ENCODE measurements at places on chromosomes 16 and 17.

DNA sequence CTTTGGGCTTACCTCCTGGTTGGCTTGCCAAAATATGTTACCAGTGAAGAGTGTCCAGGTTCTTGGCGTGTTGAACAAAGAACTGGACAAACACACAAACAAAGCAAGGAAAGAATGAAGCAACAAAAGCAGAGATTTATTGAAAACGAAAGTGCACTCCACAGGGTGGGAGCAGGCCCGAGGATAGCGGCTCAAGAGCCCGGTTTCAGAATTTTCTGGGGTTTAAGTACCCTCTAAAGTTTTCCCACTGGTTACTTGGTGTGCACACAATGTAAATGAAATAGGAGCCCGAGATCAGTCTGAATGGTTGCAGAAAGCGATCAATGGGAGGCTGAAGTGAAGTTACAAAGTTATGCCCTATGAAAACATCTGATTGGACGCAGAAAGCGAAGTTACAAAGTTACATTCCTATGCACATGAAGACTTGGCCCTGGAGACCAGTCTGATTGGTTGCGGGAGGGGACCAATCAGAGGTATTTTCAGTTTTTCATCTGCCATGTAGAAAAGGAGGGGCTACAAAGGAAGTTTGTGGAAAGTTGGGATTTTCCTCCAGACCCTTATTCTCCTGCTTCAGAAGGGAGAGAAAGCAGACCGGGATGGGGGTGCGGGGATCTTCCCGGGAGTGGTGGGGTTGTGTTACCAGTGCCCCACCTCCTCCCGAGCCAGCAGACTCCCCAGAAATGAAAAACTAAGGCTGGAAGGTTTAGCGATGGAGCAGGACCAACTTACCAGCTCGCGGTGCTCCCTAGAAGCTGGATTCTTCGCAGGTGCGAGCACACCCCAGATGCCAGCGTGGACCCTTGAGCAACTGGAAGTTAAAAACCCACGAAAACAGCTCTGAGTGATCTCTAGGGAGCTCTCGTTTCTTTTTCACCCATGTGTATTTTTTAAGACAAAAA is at the start of gene SLFN12:
SLFN12 (minus strand) TSS at position 325 of the 899 bp plus-strand sequence. CDS start 9,472 bp downstream, outside the sequence.
- no peak for DNase-seq

DNA sequence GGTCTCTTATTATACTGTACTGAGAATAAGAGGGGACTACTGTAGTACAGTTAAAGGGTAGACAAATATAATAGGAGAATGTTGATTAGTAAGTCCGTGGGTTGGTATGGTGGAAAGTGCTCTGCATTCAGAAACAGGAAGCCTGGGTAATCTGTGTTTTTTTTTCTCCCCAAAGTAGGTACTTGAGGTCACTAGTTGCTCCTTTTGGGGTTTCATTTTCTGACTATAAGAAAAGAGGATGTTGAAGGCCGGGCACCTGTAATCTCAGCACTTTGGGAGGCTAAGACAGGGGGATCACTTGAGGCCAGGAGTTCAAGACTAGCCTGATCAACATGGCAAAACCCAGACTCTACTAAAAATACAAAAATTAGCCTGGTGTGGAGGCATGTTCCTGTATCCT is 42.0 kb upstream of the MMD start:
- no peak for DNase-seq

DNA sequence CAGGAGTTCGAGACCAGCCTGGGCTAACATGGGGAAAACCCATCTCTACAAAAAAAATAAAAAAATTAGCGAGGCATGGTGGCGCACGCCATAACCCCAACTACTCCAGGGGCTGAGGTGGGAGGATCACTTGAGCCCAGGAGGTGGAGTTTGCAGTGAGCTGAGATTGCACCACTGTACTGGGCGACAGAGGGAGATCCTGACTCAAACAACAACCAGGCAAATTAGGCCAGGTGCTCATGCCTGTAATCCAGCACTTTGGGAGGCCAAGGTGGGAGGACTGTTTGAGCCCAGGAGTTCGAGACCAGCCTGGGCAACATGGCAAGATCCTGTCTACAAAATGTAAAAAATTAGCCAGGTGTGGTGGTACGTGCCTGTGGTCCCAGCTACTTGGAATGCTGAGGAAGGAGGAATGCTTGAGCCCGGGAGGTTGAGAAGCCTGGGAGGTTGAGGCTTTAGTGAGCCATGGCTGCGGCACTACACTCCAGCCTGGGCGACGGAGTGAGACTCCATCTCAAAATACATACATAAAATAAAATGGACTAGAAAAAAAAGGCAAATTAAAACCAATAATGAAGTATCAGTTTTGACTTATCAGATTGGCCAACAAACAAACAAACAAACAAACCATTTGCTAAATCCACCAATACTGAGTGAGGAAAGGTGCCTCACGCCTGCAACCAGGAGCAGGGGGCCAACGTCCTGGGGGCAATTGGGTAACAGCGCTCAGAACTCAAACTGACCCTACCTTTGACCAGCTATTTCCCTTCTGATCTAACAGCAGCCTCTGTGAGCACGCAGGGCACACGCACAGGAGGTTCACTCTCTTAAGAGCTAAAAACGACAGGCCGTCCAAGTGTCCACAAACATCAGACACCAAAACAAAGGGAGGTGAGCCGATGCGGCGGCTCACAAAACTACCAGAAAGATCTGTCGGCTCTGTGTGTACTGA is 19.4 kb upstream of the FASN start:
- DNase-seq, result no peak

DNA sequence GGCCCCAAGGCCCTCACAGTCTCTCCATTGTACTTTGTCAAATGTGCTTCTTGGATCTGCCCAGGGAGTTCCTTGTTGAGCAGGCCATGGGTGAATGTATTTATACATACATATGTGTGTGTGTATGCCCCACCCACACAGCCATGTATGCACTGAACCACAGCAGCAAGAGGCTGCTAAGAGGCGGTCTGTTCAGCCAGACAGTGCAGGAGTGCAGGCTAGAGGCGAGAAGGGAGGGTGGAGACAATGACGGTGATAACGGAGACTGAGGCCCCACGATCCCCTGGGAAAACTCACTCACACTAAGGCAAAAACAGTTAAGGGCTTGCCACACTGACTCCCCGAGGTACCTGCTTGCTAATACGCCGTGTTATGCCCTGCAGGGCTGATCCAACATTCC is 151.0 kb upstream of the CDC42EP4 start:
- peak; percentile 68 for DNase-seq

DNA sequence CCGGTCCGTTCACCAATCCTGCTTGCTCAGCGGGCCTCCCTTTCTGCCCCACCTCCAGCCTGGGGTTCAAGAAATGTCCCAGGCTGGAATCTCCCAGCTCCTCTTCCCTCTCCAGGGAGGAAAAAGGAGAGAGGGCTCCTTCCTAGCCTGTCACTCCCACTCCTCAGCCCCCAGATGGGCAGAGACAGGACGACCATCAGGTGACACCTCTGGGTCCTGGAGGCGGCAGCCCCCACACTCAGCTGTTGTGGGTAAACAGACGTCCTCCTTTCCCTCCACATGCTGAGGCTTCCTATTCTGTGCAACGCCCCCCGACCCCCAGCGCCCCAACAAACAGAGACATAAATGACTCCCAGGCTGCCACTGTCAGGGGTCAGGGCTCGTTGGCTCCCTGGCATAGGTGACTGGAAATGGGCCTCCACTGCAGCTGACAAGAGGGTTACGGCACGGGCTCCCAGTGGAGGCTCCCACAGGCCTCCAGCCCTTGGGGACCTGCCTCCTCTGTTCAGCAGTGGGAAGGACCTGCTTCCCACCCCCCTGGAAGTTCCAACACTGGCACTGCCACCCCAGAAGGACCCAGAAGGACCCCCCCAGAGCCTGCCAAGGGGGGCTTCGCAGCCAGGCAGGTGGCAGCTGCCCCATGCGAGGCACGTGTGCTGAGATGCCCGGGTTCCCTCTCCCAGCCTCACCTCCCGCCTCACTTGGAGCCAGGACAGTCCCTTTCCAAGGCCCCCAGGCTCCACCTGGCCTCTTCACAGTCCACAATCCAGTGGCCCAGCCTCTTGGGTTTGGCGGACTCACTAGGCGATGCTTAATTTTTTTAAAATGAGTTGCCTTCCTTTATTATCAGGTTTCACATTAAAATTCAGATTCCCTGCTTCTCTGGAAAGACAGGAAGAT is 232.3 kb downstream of the KATNIP start:
- DNase-seq, result no peak

- no peak for DNase-seq
Observed at GRCh38 chr17:27551701-27552248, 79.2 kb upstream of the LGALS9 start.

- no peak for DNase-seq
Observed at GRCh38 chr17:20996724-20997615, 45.8 kb downstream of the USP22 start.

DNA sequence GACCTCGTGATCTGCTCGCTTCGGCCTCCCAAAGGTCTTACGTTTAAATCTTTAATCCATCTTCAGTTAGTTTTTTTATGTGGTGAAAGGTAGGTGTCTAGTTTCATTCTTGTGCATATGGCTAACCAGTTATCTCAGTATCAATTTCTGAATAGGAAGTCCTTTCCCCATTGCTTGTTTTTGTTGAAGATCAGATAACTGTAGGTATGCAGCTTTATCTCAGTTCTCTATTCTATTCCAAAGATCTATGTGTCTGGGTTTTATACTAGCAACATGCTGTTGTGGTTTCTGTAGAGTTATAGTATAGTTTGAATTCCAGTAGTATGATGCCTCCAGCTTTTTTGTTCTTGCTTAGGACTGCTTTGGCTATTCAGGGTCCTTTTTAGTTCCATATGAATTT is 65.2 kb downstream of the TNFRSF13B start:
- DNase-seq, result no peak

DNA sequence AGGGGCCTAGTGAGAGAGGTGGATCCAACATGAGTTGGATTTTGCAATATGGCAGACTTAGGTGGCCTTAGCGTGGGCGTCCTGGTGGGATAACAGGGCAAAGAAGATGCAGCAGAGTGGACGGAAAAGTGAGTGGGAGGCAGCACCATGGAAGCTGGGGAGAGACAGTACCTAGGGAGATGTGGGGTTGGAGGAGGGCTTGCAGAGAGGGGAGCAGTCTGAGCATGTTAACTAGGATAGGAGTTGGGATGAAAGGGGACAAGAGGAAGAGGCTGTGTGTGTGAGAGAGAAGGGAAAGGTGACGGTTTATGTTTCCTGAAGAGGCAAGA is 120.1 kb downstream of the NTN1 start:
- DNase-seq, result no peak

DNA sequence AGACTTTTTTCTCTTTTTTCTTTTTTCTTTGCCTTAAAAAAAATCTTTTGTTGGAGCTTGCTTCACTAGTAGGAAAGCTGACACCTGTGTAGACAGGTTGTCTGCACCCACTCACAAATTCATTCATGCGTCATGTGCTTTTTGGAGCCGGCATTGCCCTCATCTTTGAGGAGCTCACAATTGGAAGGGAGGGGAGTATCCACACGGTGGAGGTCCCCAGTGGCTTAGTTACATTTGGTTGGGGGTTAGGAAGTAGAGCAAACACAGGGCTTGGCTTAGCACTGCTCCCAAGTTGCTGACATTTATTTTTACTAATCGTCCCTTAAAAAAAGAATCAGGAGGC is 18.7 kb upstream of the MEIOB start:
- peak; percentile 30 for DNase-seq

GRCh38 chr16:54649876-54650275 is 280.8 kb upstream of the IRX5 start:
- DNase-seq, result peak; percentile 69

DNA sequence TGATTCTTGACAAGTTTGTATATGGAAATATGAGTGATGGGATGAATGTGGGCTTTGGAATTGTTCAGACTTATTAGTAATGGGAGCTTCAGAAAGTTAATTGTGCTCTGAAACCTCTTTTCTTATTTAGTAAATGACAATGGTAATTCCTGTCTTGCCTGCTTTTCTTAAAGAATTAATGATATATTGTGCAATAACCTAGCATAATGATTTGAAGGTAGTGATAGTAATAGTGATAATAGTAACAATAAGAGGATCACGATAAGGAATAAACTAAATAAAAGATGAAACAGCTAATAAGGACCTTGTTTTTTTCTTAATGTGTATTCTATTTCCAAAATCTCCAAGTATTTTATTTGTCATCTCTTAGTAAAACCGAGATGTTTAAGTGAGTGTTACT is 245.0 kb upstream of the CPHXL start:
- no peak for DNase-seq

DNA sequence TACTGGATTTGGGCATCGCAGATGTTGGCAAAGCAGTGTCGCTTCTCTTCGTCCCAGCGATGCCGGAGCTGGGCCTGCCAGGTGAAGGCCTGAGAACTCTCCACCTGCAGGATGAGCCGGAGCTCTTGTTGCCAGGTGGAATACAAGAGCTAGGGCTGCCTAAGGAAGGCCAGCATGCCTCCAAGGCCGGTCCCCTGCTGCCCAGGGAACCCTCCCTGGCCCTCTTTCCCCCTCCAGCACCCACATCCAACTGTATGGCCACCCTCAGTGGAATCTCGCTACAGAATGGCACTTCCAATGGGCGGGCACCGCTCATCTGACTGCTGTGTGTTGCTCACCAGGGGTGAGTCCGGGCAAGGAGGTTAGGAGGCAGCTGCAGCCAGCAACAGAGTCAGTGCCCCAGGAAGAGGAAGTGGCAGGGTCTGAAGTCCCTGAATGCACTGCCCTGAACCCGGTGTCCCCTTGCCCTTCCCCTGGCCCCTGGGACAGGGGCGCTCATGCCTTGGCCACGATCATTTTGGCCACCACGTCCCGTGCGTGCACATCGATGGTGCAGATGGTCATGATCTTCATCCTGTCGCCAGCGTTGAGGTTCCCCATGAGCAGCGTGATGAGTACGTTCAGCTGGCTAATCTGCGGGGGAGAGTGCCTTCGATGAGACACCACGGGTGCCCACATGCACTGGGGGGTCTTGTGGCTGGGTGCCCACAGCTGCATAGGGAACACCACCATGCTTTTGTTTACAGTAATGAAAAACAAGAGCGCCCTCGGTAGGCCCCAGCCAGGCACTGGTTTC is 75.8 kb downstream of the DNAH17 start:
- DNase-seq, result no peak

GRCh38 chr16:81738783-81739496 is 40.2 kb upstream of the PLCG2 start:
- DNase-seq, result no peak

DNA sequence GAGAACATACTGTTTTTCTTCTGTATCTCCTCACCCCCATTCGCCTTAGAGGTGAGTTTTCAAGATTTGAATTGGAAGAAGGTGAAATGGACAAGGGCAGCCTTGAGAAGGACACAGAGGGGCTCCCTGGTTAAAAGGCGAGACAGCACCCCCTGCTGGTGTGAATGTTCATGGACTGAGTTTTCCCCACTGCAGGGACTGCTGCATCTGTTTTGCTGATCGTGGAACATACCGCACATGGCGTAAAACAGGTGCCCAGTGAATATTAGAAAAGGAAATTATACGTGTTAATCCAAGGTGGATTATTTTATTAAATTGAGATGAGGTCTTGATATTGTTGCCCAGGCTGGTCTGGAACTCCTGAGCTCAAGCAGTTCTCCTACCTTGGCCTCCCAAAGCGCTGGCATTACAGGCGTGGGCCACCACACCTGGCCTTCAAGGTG is 54.5 kb downstream of the NDE1 start:
- DNase-seq, result no peak
